ENCODE measurements at places on chromosomes 3 and 15.

GRCh38 chr3:29282427-29283230 is 1.8 kb downstream of the RBMS3 start:
- no peak for DNase-seq

GRCh38 chr3:128575777-128576176 is 74.8 kb downstream of the RPN1 start:
- DNase-seq: no peak

DNA sequence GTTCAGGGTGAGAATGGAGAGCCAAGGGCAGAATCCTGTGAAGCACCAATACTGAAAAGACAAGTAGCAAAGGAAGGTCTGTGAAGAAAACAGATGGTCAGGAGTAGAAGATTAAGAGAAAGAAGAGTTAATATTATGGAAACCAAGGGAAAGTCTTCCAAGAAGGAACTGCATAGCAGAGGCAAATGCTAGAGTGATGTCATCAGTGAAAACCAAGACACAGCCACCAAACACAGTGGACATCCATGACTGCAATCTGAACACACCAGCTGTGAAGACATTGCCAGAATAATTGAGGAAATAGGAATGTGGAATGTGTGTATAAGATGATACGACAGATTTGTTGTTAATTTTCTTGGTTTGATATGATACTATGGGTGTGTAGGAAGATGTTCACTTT is 26.8 kb upstream of the ZBTB38 start:
- no peak for DNase-seq

- DNase-seq: no peak
Measured at GRCh38 chr3:30934208-30934550, 39.7 kb upstream of the GADL1 start.

GRCh38 chr3:112965656-112966055 is 9.2 kb downstream of the CD200R1 start:
- no peak for DNase-seq

- DNase-seq: no peak
Measured at GRCh38 chr3:37072892-37073291, 79.6 kb downstream of the MLH1 start.

DNA sequence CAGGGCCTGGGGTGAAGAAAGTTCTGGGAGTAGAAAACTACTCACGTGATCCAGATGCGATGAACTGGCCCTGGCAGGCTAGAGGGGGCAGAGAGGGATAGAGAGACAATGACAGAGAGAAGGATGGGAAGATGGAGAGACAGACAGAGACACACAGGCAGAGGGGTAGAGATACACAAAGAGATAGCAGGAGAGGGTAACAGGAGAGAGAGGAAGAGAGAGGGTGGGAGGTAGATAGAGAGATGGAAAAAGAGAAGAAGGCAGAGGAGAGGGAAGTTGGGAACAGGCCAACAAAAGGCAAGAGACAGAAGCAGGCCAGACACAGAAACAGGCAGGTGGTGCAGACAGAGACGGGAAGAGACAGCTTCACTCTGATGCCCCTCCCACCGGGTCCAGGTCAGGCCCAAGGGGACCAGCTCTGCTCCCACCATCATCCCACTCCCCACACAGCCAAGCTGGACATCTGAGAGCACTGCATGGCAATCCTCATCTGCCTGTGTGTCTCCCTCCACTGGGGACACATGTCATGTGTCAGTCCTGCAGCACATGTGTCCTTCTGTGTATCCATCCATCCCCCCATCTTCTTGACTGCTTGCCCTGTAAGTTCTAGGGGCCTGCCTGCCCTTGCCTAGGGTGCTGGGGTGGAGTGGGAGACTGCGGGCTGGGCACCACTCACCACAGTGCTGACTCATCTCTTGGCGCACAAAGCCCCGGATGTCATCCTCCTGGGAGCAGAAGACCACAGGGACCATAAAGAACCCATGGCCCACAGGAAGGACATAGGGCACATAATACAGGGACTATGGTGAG is 2.2 kb upstream of the UCN2 start:
- DNase-seq: no peak

DNA sequence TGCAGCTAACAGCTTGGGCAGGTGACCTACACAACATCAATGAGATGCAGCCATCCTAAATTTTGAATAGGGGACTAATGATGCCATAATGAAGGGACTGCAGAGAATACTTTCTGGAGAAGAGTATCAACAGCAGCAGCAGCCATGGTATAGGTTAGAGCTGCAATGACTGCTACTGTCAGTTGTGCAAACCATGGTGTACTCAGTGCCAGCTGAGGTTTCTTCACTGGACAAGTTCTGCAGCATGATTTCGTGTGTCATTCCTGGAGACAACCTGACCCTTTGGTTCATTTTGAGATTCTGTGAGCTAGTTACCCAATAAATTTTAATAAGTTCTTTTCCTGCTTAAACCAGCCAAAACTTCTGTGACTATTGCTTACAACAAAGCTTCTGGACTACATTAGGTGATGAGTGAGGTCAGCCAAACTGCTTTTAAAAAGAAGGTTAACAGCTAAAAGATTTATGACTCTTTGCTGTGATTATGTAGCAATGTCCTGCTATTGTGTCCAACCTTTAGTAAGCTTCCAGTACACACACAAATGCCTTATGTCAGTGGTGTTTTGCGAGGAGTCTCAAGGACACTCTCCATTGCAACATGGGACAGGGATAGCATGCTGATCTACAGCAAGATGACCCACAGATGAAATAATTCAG is 4.8 kb upstream of the DAZL start:
- DNase-seq: no peak

GRCh38 chr3:35088943-35089342 is 550.4 kb upstream of the ARPP21 start:
- no peak for DNase-seq

DNA sequence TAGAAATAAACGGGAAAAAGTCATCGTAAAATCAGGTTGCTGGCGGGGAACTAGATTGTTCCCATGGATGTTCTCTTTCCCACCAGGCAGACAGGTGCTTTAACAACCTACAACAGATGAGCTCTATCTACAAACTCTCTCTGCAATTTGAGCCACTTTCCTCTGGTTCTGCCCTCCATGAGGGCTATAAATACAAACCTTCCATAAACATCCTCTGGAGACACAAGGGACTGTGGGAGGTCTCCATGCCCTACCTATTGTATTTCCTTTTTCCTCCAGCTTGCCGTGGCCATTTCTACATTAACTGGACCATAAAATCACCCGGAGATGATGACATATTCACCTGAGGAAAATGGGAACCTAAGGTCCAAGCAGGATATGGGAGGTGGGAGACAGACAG is 151.1 kb downstream of the GABRB3 start:
- DNase-seq: no peak

DNA sequence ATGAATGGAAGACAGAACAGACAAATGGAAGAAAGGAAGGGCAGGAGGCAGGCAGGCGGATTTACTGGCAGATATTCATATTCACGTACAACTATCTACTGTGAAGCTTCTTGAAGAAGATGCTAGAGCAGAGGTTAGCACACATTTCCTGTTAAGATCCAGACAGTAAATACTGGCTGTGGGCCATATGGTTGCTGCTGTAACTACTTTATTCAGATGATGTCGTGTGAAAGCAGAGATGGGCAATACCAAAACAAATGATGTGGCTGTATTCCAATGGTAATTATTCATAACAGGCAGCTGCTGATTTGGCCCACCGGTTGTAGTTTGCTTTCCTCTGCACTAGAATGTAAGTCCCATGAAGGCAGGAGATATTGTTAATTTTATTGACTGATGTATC is 115.7 kb upstream of the PRTG start:
- DNase-seq: no peak

- no peak for DNase-seq
Measured at GRCh38 chr3:52109611-52110301, 44.5 kb downstream of the POC1A start.

DNA sequence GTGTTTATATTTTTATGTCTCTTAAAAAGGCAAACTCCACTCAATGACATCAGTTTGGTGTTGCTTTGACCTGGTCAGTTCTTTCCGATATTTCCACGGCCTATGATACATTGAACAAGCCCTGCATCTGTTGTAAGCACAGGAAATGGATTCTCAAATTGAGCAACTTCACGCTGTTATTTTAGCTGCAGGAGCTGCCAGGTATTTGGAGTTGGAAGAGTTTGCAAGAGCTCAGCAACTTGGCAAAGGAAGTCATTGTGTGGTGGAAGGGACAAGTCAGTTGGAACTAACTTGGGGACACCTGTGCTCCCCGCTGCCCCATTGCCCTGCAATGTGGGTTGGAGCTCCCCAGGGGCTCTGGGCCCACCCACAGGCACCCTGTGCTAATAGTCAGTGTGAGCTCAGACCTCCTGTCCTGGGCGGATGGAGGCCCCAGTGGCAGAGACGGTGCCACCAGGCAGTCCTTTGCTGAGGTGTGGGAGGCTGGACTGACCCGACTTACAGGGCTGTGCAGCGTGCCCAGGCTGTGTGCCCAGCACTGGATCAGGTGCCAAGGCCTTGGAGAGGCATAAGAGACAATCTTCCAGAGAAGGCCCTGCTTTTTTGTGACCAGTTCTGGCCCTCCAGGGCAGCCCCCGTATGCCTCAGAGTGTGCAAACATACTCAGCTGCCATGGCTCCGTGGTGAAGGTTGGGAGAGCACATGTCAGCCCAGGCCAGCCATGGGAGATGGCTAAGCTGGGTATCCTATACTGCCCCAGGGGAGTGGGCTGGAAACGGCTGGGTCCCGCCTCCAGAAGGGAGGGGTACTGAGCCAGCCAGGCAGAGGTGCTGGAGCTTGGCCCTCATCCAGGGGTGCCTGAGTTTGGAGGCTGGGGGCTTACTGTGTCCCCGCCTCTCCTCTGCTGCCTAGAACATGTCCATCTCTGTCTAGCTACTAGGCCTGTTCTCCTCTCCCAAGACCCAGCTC is 43.5 kb downstream of the KY start:
- DNase-seq: no peak

GRCh38 chr3:30343861-30344260 is 262.5 kb upstream of the TGFBR2 start:
- DNase-seq: no peak

- DNase-seq: no peak
Measured at GRCh38 chr3:126743781-126744180, 39.7 kb downstream of the CHCHD6 start.

GRCh38 chr3:114318295-114318694 is 24.5 kb downstream of the TIGIT start:
- DNase-seq: no peak

DNA sequence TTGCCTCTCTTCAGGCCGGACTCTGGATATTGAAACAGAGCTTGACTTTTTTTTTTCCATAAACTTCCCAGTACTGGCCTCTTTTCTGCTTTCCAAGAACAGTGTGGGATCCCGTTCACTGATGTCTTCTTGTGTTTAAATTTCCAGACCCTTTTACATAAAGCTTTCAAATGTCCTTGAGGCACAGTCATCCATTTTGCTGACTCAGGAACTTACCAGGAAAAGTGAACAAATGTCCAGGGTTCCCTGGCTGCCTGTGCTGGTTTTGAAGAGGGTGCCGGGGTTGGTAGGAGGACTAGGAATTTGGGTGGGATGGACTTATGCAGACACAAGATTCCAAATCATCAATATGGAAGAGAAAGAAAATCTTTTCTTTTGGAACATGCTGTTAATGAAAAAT is 68.1 kb downstream of the CHDH start:
- no peak for DNase-seq

GRCh38 chr3:141082064-141082463 is 30.9 kb downstream of the SPSB4 start:
- DNase-seq: no peak

GRCh38 chr3:120502116-120502515 is 51.3 kb upstream of the FSTL1 start:
- DNase-seq: no peak
